ENCODE measurements at places on chromosomes 11 and 22. TPM values are rescaled to one million over a fixed set of nuclear protein-coding genes. Genes with fewer than 3 reads are reported as not detected.

GRCh38 chr11:57667736-57668433 lies at the start of gene ZDHHC5:
TSS of gene ZDHHC5 (plus strand) at chr11:57668114. CDS start at chr11:57673091, 4,977 bp downstream.
- DNase-seq: peak; percentile 99

DNA sequence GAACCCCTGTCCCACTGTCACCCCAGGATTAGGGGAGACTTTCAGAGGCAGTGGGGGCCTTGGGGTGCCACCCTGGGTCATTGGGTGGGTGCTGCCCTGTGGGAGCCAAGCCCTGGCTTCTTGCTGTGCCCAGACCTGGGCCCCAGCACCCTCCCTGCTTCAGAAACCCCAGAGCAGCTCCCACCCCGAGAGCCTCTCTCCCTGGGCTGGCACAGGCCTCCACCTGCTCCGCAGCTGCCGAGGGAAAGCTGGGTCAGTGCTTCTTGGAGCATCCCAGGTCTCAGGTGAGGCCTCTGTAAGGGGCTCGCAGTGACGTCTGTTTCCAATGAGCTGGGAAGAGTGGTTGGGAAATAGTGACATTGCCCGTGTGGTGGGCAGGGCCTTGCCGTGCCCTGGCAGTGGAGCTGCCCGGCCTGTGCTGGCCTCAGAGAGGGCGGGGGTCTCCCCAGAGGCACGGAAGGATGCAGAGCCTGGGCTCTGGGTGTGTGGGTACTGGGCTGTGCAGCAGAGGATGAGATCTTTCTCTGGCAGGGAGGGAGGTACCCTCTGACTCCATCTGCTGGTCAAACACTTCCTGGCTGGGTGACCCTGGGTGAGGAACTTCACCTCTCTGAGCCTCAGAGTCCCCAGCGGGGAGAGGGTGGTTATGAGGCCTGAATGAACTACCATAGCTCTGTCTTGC lies 23.0 kb downstream of the C22orf23 start:
- no peak for DNase-seq

- no peak for DNase-seq
These were observed 268.2 kb upstream of the C11orf87 start for GRCh38 chr11:109153836-109154235.

DNA sequence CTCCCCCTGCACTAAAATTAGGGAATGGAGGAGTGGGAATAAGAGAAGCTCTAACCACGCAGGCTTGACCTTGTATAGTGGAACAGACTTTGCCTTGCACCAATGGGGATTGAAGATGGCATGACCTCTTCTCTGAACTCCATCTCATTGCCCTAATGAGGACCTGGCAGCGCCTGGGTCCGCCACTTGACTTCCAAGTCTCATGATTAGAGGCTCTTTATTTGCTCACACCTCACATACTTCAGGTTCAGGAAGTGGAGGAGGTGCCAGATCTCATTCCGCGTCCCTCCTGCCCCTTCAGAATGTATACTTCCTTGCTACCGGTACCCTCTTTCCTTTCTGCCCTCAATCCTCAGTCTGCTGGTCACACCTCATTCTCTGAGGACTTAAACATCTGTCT lies 106.0 kb upstream of the CD44 start:
- no peak for DNase-seq

The OR8B8 gene
- not detected for total RNA-seq

- DNase-seq: no peak
These were observed 3.0 kb downstream of the SAC3D1 start for GRCh38 chr11:65043881-65044501.

DNA sequence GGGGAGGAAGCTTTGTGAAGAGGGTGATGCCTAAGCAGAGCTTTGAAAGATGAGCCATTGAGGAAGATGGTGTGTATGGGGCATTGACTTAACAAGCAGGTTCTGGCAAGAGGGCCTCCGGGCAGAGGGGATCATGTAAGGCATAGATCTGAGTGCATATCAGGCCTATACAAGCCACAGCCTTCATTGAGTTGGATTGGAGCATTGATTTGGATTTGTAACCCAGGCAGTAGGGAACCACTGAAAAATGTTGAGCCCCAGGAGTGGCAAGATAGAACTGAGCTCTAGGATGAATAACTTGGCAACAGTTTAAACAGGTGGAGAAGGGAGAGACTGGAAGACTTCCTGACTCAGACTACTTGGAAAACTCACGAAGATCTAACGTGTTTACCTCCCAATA lies 21.4 kb downstream of the PANX1 start:
- DNase-seq: no peak

DNA sequence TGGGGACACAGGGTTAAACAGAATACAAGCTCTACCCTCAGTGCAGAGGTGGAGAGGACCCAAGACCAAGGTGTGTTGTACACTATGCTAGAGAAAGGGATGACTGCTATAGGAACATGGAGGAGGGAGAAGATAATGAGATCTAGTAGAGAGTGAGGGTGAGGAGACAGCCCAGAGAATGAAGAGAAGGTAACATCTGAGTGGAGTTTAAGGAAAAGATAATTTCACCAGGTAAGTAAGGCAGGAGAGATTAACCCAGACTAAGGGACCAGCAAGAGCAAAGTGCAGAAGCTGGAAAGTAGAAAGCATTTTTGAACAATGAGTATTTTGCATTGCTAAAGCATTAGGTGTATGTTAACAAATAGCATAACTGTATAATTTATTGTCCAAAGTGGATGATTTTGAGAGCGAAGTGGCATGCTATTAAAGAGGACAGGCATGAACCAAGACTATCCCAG lies 128.8 kb downstream of the RASSF10 start:
- DNase-seq: no peak

DNA sequence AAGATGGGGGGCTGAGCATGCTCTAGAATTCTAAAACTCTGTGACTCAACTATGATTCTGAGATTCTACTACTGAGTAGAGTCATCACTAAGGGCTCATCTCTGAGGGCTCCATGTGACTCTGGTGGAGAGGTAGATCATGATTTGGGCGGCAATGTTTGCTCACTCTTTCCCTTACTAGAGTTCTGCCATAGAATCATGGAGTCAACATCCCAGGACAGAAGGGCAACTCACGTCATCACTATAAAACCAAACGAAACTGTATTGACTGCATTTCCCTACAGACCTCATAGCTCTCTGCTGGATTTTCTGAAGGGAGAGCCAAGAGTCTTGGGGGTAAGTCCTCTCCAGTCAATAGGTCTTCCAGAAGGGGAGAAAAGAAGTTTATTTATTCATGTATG lies at the start of gene MS4A14:
Gene MS4A14, plus strand, starts transcription at position 78 of the 400 bp plus-strand sequence. Its CDS starts 120 bp downstream, at position 198.
- no peak for DNase-seq

DNA sequence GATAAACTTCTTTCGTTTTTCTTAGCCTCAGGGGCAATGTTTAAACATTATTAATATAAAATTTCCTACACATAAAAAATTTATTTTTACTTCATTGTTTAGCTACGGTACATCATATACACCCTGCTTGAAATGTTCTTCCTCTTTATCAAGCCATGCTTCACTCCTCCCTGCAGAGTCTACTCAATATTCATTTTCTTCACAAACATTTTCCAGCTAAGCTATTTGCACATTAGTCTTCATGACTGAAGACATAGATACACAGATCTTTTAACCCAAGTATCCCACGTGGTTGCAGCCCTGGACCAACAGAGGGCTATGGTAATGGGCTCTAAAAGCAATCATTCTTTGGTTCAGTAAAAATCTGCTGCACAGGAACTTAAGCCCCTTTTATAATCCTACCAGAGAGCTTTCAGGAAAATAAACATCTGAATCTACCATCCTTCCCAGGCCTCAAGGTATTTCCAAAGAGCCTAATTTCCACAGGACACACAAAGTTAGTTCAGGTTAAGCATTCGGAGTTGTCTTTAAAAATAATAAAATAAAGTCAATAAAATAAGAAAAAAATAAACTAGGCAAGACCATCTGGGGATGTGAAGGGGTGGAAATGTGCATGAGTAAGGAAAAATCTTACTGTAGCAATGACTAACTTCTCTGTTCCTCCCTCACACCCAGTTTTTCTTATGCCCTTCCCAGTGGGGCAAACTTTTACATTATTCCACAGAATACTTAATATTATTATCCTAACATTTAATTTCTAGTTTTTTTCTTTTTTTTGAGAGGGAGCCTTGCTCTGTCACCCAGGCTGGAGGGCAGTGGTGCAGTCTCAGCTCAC lies 21.6 kb upstream of the OR6X1 start:
- no peak for DNase-seq

GRCh38 chr11:63888170-63889086 lies 28.5 kb downstream of the RCOR2 start:
- peak; percentile 61 for DNase-seq

The MIOX gene
- 3.4 TPM for total RNA-seq

- no peak for DNase-seq
These were observed 44.1 kb downstream of the RBFOX2 start for GRCh38 chr22:35984183-35985175.

The PGR gene
- total RNA-seq: not detected
